Stimulated activated naive B cell treated with anti-CD40 and anti-IgM and Interleukin-4, amounts not matched to agents 10 μg/mL and 1 μg/mL and 100 μg/mL, for 72 hours (primary cell): ENCODE measurements at places on chromosomes 1 and 21.

- DNase-seq, result no peak
Measured at GRCh38 chr1:244802041-244802440, 33.4 kb upstream of the COX20 start.

DNA sequence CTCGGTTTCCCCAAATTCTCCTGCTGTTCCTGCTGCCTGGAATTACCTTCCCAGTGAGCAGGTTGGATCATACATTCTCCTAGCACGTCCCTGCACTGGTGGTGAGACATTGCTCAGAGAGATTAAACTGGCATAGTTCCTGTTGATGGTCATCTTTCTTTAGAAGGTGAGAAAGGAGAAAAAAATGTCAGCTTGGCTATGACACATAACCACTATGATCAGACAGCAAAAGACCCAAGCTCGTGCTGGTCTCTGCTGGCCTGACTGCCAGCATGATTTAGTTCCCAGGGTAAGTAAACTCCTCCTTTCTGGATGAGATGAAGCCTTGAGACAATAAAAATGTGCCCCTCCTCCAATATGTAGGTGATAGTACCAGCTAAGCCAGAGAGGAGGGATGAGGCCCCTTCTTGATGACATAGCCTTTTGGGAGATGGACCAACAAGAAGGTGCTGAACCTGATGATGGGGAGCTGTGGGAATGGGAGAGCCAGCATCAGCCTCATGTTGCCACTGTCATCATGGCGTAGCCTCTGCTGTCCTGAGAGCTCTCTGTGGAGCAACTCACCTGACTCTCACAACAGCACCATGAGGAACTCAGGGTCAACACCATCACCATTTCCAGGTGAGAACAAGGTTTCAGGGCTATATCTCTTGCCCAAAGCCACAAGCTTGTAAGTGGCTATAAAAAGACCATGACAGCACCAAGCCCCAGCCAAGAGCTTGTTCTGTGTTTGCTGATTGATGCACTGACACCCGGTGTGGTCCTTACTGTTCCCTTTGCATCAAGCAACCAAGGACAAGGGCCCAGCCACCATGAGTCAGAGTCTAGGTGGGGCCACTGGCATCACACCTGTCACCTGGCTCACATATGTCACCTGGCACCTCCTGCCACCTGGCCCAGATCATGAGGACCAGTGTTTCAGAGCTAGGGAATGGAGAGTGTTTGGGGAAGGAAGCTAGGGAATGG lies 200.0 kb downstream of the MATN1 start:
- DNase-seq, result no peak

DNA sequence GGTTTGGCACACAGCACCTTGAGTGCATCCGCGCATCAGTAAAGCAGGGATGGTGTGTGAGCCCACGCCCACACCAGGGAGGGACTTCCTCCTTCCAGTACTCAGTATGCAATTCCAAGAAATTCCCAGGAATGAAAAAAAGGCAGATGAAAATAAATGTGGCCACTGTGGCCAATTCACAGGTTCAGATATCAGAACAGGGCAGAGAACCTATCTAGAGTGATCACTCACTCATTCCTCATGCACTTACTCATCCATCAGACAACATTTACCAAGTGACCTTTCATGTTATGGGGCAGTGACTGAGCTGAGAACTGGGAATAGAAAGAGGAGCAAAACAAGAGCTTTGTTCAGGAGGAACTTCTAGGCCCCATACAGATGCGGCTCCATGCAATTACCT lies 113.7 kb downstream of the ZSCAN20 start:
- DNase-seq, result no peak

DNA sequence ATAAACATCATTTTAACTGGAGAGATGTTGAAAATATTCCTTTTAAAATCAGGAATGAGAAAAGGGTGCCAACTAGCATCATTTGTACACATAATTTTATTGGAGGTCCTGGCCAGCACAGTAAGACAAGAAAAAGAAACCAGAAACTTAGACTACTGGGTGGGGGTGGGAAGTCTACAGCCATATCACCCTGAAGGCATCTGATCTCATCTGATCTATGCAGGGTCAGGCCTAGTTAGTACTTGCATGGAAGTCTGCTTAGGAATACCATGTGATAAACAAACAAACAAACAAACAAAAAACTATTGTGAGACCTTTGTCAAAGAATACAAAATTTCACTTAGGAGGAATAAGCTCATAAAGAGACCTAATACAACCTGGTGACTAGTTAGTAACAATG lies 54.2 kb downstream of the EIF2B3 start:
- DNase-seq, result no peak

DNA sequence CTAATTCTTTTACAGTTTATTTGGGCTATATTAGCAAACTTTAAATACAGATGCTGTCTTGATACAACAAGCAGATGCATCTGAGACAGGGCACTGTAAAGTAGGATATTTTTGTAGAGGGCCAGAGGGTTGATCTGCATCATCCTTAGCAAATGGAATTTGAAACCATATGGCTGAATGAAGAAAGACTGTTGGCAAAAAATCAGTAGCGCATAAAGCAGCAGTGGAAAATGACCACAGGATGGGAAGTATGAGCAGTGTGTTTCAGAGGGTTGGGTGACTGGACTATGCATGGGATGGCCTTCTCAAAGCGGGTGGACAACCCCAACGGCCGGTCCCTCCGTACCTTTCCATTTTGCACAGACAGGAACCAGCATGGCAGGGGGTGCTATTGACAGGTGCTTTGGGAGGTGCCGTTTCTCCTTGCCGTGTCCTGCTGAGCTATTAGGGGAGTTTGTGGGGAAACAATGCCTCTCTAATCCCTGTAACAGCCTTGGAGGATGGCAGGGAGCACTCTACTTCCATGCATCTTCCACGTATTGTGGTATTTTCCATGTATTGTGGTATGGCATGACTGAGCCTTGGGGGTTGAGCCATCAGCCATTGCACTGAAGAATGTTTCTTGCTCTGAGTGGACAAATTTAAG lies 5.9 kb downstream of the LRRC8B start:
- no peak for DNase-seq

DNA sequence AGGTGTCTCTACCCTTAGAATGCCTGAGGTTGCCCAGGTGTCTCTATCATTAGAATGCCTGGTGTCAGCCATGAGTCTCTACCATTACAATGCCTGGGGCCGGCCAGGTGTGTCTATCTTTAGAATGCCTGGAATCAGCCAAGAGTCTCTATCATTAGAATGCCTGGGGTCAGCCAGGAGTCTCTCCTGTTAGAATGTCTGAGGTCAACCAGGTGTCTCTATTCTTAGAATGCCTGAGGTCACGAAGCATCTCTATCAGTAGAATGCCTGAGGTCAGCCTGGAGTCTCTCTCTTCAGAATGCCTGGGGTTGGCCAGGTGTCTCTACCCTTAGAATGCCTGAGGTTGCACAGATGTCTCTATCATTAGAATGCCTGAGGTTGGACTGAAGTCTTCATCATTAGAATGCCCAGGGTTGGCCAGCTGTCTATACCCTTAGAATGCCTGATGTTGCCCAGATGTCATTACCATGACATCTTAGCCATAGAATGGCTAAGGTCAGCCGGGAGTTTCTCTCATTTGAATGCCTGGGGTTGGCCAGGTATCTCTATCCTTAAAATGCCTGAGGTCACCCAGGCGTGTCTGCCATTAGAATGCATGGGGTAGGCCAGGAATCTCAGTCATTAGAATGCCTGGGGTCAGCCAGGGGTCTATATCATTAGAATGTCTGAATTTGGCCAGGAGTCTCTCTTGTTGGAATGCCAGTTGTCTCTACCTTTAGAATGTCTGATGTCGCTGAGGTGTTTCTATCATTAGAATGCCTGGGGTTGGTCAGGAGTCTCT lies 44.0 kb downstream of the RNF187 start:
- DNase-seq, result no peak

- DNase-seq, result peak; percentile 9
Measured at GRCh38 chr1:87292684-87293493, 35.8 kb upstream of the LMO4 start.
